IMR-90 (cell line): ENCODE measurements at places on chromosomes 13 and 19.

- H3K4me3 ChIP-seq = no peak overlapping the region
- H3K36me3 ChIP-seq = no peaks in the 10 kb centered on the region
- H3K4me1 ChIP-seq = peaks cover 3% of the 10 kb centered on the region; the same call in 1 of the 2 replicates
- no peak overlapping the region for H3K27ac ChIP-seq
- peak; percentile 56 for DNase-seq
These were observed 75.6 kb upstream of the KL start for GRCh38 chr13:32940601-32941000.

- DNase-seq = no peak
- no peaks in the 10 kb centered on the region for H3K27me3 ChIP-seq
- no peak overlapping the region for H3K4me3 ChIP-seq
- H3K36me3 ChIP-seq = peaks cover 17% of the 10 kb centered on the region
These were observed 5.9 kb downstream of the GAMT start for GRCh38 chr19:1395194-1396018.

DNA sequence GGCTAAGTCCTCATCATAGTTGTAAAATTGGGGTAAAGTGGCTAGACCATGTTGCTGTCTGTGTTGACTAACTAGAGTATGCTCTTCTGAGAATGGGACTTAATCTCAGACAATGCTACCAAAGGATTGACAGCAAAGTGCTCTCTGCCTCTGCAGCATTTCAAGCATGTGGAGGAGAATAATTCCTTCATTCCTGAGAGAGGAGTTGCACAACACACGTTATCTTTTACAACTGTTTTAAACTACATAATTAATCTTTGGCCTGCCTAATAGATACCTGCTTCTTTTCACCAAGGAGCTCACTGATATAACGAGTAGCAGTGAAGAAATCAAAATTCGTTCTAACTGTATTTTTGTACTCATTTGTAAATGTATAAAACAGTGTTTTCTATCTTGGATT is 2172.2 kb downstream of the PCDH9 start:
- no peaks in the 10 kb centered on the region for H3K36me3 ChIP-seq
- no peak for DNase-seq
- H3K27me3 ChIP-seq = no peaks in the 10 kb centered on the region
- no peak overlapping the region for H3K4me3 ChIP-seq
- no peaks in the 10 kb centered on the region for H3K4me1 ChIP-seq
- H3K27ac ChIP-seq = no peak overlapping the region

DNA sequence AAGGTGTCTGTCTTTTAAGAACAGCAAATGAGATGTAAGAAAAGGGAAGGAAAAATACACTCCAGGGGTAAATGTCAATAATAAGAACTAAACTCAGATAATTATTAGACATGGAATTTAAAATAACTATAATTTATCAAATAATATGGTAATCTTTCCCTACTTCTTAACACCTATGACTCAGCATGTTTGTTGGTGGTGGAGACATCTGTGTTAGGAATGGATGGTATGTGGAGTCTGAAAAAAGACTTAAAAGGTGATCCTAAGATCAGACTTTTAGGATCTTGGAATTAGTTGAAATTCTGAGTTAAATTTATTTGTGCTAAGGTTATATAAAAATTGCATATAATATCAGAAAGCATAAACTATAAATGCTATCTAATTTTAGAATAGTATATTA is 915.1 kb downstream of the SLITRK5 start:
- H3K4me1 ChIP-seq = no peaks in the 10 kb centered on the region
- no peak overlapping the region for H3K4me3 ChIP-seq
- H3K27ac ChIP-seq = no peak overlapping the region
- no peaks in the 10 kb centered on the region for H3K27me3 ChIP-seq

GRCh38 chr13:24742977-24743376 is 21.0 kb upstream of the RNF17 start:
- H3K27ac ChIP-seq = no peak overlapping the region
- no peak overlapping the region for H3K4me3 ChIP-seq
- H3K36me3 ChIP-seq = no peaks in the 10 kb centered on the region
- H3K27me3 ChIP-seq = peaks cover 33% of the 10 kb centered on the region
- DNase-seq = no peak

- H3K27ac ChIP-seq = no peak within 1 kb of the TSS
- peaks cover 5% of the 10 kb centered on the region; the same call in 1 of the 2 replicates for H3K27me3 ChIP-seq
- DNase-seq = peak; percentile 42
- no peaks in the 10 kb centered on the region for H3K36me3 ChIP-seq
- no peak within 1 kb of the TSS for H3K4me3 ChIP-seq
These were observed at the start of gene IL4I1 for GRCh38 chr19:49896863-49897621. TSS of gene IL4I1 (minus strand) at chr19:49896887. CDS start at chr19:49896160, 727 bp downstream.

GRCh38 chr13:56283262-56283828 is 857.4 kb upstream of the PRR20A start:
- DNase-seq = no peak
- no peak overlapping the region for H3K4me3 ChIP-seq
- no peaks in the 10 kb centered on the region for H3K36me3 ChIP-seq
- no peaks in the 10 kb centered on the region for H3K4me1 ChIP-seq
- H3K27me3 ChIP-seq = no peaks in the 10 kb centered on the region

DNA sequence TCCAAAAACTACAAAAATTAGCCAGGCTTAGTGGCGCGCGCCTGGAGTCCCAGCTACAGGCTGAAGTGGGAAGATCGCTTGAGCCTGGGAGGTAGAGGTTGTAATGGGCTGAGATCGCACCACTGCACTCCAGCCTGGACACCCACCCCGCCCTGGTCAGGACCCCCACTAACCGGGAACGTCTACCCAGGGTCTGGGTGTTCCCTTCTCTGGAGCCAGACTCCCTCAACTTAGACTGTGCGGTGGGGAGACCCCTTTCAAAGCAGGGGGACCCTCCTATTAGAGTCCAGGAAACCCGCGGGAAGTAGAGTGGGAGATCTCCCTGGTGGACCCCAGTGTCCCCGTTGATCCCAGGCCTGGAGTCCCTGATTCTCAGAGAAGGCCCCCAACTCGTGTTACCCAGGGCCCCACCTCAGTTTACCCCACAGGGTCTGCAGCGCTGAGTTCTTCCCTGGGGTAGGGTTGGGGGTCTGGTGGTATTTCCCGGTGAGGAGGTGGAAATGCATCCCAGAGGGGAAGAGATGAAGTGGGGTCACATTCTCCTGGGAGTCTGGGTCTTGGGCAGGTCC is 6.1 kb upstream of the ARRDC2 start:
- DNase-seq = no peak
- H3K27ac ChIP-seq = no peak overlapping the region; the same call in 1 of the 2 replicates
- H3K4me3 ChIP-seq = peak overlapping the region; percentile 63

- H3K4me1 ChIP-seq = no peaks in the 10 kb centered on the region
- no peak for DNase-seq
These were observed 277.2 kb downstream of the NALCN start for GRCh38 chr13:101139081-101139480.

DNA sequence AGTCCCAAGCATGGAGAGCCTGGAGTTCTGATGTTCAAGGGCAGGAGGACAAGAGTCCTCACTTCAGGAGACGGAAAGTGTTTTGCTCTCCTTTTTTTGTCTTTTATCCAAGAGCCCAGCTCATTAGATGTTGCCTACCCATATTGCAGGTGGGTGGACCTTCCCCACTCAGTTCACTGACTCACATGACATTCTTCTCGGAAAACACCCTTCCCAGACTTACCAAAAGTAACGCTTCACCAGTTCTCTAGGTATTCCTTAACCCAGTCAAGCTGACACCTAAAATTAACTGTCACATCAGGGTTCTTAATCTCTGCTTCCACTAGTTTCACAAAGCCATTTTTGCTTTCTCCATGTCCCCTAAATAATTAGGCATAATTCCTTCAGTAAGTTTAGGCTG is 2215.4 kb upstream of the PCDH20 start:
- H3K36me3 ChIP-seq = no peaks in the 10 kb centered on the region
- no peaks in the 10 kb centered on the region for H3K4me1 ChIP-seq
- no peaks in the 10 kb centered on the region for H3K27me3 ChIP-seq
- H3K4me3 ChIP-seq = no peak overlapping the region
- H3K27ac ChIP-seq = no peak overlapping the region
- no peak for DNase-seq

- DNase-seq = peak; percentile 26
- no peaks in the 10 kb centered on the region for H3K36me3 ChIP-seq
- H3K4me1 ChIP-seq = peaks cover 2% of the 10 kb centered on the region; the same call in 1 of the 2 replicates
These were observed 26.6 kb downstream of the DNAJC3 start for GRCh38 chr13:95703576-95703975.

DNA sequence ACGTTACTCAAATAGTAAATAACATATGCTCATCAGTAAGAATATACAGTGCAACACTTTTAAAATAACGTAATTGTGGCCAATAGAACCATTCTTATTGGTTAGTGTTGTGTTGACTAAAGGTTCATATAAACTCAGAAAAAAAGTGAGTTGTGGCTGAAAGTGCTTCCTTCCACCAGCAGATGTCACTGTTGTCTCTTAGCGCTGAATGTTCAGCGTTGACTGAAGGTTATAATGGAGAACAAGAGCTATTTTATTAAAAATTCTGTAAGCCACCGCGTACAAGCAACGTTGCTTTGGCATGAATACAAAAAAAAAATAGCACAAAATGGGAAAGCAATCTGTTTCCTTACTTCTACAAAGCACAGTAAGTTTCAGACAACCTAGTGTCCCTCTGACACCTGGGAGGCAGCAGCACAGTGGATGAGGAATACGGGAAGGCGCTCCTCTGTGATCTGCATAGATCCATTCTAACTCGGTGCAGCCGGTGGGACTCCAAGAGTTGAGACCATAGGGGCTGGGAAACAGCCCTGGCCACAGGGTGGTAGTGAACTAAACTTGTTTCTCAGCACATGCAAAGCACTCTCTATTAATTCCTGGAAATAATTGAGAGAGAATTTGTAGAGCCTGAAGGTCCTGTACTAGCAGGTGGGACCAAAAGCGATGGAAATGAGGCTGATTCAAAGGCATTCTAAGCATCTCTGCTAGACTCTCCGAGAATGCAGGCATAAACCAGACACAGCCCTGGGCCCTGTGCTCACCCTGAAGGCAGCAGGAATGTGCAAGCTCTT is 23.9 kb upstream of the OXGR1 start:
- peaks cover 2% of the 10 kb centered on the region; the same call in 1 of the 2 replicates for H3K4me1 ChIP-seq
- H3K27ac ChIP-seq = no peak overlapping the region
- no peak overlapping the region for H3K4me3 ChIP-seq
- peaks cover 22% of the 10 kb centered on the region for H3K27me3 ChIP-seq

GRCh38 chr13:71663431-71663830 is 203.6 kb downstream of the DACH1 start:
- no peak for DNase-seq
- no peaks in the 10 kb centered on the region for H3K27me3 ChIP-seq
- H3K36me3 ChIP-seq = no peaks in the 10 kb centered on the region
- no peaks in the 10 kb centered on the region for H3K4me1 ChIP-seq
- no peak overlapping the region for H3K4me3 ChIP-seq

- no peak for DNase-seq
- no peaks in the 10 kb centered on the region for H3K27me3 ChIP-seq
- peaks cover 26% of the 10 kb centered on the region for H3K36me3 ChIP-seq
These were observed 73.3 kb downstream of the TNFRSF19 start for GRCh38 chr13:23643338-23644125.

DNA sequence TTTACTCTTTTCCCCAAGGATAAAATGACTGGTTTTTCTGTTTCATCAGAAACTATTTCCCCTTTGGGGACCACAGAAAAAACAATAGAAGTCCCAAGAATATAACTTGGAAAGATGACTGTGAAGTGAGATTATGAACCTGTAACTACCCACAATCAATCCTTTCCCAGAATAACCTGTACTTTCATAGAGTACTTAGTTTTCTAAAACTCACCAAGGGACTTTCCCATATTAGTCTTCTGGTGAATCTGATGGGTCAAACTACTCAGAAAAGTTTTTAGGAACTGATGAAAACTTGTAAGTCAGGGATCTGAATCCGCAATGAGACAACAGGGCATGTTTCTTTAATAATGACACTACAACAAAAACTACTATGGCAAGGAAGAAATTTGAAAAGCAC is 62.6 kb downstream of the STK24 start:
- no peak for DNase-seq
- H3K27ac ChIP-seq = no peak overlapping the region
- H3K36me3 ChIP-seq = peaks cover 14% of the 10 kb centered on the region
- H3K4me3 ChIP-seq = no peak overlapping the region
- no peaks in the 10 kb centered on the region for H3K27me3 ChIP-seq

DNA sequence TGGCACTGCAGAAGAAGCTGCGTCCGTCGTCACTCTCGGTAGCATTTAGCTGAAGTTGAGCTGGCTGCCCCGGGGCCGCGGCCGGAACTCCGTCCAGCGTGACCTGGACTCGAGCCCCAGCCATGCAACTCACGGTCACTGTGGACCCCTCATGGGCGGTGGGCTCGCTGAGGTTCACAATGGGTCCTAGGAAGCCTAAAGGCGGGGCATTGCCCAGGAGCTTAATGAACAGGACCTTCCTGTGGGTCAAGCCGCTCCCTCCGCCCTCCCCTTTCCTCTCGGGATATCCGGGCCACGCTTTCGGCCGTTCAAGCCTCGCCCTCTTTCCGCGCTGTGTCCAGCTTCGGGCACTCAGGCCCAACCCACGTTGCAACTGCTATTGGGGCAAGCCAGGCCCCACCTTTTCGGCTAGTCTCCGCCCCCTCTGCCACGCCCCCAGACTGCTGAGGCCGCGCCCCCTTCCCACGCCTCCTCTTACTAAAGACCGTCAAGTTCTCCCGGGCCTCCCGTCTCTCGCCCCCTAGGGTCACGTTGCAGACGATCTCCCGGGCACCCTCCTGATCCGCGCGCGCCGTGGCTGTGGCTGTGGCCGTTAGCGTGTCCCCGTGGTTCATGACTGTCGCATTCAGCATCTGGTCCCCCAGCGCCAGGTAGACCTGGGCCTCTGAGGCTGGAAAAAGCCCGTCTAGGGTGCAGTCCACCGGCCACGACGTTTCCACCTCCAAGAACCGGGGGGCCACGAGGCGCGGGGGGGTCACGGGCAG is 1.4 kb upstream of the RAVER1 start:
- DNase-seq = peak; percentile 93
- H3K4me3 ChIP-seq = peak overlapping the region; percentile 61
- H3K27me3 ChIP-seq = no peaks in the 10 kb centered on the region
- peaks cover 6% of the 10 kb centered on the region for H3K36me3 ChIP-seq

DNA sequence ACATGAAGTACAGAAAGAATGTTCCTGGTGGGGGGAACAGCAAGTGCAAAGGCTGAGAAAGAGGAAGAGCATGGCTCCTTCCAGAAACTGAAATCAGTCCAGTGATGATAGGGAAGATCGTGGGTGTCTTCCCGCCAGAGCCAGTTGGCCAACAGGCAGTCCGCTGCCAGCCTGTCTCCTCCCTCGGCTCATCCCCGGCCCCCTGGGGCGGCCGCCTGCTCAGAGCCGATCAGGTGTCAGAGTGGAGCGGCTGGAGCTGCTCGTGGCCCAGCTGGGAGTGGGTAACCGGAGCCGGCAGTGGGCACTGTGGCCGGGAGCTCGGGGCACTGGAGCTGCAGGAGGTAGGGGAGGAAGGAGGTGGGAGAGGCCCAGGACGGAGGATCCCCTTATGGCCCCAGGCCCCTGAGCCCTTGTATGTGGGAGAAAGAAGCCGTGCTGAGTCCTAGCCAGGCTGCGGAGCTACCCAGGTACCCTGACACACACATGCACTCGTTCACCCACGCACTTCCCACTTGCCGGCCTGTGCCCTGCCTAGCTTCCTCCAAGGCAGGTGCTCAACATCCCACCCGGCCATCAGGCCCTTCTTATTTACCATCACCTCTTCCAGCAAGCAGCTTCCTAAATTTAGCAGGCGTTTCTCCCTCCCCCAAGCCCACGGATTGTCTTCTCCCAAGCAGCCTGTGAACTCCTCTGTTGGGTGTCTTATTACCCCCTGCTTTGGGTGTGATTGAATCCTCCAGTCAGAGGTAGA is 1.7 kb downstream of the ANKRD24 start:
- H3K27ac ChIP-seq = no peak overlapping the region
- no peak overlapping the region for H3K4me3 ChIP-seq
- H3K4me1 ChIP-seq = 0 out of 2 replicates have a peak, but pooled peaks cover 1% of the 10 kb centered on the region
- H3K27me3 ChIP-seq = no peaks in the 10 kb centered on the region; the same call in 1 of the 2 replicates
